ENCODE measurements at places on chromosomes 3 and 15.

- no peaks in the 10 kb centered on the region for H3K36me3 ChIP-seq
- H3K27ac ChIP-seq = peak overlapping the region; percentile 63
- peak; percentile 87 for DNase-seq
Observed at GRCh38 chr15:52256366-52256765, 39.2 kb downstream of the MYO5C start.

- no peak overlapping the region for H3K27ac ChIP-seq
- H3K36me3 ChIP-seq = no peaks in the 10 kb centered on the region
- no peaks in the 10 kb centered on the region for H3K4me1 ChIP-seq
- H3K4me3 ChIP-seq = no peak overlapping the region
- DNase-seq = no peak
Observed at GRCh38 chr3:74301056-74301455, 313.4 kb downstream of the CNTN3 start.

DNA sequence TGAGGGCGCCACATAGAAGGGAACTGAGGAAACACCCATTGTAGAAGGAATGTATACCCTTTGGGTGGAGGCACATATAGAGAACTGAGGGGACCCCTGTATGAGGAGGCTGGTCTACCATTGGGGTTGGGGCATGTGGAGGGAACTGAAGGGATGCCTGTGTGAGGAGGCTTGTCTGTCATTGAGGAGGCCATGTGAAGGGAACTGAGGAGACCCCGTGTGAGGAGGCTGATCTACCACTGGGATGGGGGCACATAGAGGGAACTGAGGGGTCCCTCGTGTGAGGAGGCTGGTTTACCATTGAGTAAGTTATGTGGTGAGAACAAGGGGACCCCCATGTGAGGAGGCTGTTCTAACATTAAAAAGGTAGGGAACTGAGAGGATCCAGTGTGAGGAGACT, 156.1 kb downstream of the FBLN2 start:
- no peaks in the 10 kb centered on the region for H3K4me1 ChIP-seq
- DNase-seq = no peak
- no peak overlapping the region for H3K27ac ChIP-seq

DNA sequence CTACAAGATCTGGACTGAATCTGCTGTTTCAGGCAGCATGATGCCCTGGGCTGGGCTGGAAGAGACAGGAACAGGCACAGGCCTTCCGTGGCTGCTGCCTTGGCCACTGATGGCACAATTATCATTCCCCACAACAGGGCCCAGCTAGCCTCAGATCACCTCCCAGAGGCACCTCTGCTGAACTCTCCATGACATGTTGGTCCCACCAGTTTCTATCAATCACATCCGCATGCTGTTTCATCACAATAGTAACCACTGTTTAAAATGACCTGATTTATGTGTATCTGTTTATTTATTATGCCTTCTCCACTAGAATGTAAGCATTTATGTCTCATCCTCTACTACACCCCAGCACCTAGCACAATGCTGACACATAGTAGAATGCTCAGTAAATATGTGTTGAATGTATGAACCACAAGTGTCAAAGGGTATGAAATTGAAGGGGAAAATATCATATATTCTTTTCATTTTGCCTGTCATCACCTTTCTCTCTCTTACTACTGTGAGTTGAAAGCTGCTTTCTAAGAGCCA, 32.7 kb upstream of the ZBTB38 start:
- no peak overlapping the region for H3K4me3 ChIP-seq
- H3K36me3 ChIP-seq = no peaks in the 10 kb centered on the region
- H3K27me3 ChIP-seq = no peaks in the 10 kb centered on the region
- H3K4me1 ChIP-seq = no peaks in the 10 kb centered on the region
- no peak for DNase-seq
- no peak overlapping the region for H3K27ac ChIP-seq

- DNase-seq = no peak
- H3K4me1 ChIP-seq = peaks cover 59% of the 10 kb centered on the region
- peak overlapping the region; percentile 77 for H3K27ac ChIP-seq
Observed at GRCh38 chr3:98532709-98533571, 1.2 kb downstream of the GPR15 start.

All from activated CD4-positive, alpha-beta T cell treated with anti-CD3 and anti-CD28 coated beads, Interleukin-2, amount 10 ng/mL, durations not matched to agents 7 days and 5 days (primary cell).